ENCODE measurements at places on chromosomes 4 and X.

DNA sequence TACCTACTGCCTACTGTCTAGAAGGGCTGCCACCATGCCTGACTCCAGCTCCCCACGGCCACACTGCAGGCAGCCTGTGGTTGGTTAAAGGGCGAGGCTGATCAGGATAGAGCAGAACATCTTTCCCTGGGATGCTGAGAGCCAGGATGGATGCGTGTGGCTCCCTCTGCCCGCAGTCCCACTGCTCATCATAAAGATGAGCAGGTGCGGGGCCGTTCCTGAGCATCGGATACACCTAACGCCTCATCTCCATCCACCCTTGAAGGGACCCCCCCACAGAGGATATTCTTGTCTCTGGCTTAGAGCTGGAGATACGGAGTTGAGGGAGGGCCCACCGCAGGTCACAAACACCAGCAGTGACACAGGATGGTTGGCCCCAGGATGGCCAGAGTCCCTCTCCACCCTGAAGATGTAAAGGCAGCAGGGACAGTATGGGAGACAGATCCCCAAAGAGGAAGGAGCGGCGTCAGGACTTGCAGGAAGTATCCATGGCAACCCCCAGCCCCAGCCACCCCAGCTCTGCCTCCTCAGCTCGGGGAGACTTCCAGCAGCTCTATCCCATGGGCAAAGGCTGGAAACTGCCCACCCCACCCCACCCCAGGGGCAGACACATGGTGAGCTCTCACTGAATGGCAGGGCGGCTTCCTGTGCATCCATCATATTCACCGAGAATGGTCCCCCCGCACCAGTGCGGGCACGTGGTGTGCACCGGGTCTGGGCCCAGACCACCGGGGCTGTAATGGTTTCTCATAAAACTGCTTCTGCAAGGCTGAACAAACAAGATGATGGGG lies 19.3 kb downstream of the PPP2R2C start:
- no peak for ATAC-seq

GRCh38 chr4:22465349-22465748 lies 50.5 kb downstream of the ADGRA3 start:
- no peak for ATAC-seq

- ATAC-seq, result no peak
Observed at GRCh38 chr4:5211282-5211839, 160.1 kb downstream of the STK32B start.

- no peak for ATAC-seq
Observed at GRCh38 chr4:96355414-96355813, 515.5 kb downstream of the PDHA2 start.

- peak; percentile 50 for ATAC-seq
Observed at GRCh38 chr4:147768113-147768512, 36.2 kb downstream of the ARHGAP10 start.

DNA sequence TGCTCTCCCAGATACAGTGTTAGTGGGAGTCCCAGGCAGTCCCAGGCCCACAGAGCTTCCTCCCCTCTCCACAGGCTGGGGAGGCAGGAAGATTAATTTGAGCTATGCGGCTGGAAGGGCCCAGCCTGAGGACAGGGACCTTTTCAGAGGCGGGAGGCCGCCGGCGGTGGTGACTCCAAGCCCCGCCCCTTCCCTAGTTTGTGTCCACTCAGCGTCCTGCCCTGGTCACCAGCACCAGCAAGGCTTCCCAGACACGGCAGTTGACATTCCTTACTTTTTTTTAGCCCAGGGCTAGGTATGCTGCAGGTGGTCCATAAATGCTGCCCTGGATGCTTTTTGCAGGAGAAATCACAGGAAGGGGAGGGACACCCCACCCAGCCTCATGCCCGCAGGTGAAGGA lies 67.7 kb upstream of the LRPAP1 start:
- no peak for ATAC-seq

DNA sequence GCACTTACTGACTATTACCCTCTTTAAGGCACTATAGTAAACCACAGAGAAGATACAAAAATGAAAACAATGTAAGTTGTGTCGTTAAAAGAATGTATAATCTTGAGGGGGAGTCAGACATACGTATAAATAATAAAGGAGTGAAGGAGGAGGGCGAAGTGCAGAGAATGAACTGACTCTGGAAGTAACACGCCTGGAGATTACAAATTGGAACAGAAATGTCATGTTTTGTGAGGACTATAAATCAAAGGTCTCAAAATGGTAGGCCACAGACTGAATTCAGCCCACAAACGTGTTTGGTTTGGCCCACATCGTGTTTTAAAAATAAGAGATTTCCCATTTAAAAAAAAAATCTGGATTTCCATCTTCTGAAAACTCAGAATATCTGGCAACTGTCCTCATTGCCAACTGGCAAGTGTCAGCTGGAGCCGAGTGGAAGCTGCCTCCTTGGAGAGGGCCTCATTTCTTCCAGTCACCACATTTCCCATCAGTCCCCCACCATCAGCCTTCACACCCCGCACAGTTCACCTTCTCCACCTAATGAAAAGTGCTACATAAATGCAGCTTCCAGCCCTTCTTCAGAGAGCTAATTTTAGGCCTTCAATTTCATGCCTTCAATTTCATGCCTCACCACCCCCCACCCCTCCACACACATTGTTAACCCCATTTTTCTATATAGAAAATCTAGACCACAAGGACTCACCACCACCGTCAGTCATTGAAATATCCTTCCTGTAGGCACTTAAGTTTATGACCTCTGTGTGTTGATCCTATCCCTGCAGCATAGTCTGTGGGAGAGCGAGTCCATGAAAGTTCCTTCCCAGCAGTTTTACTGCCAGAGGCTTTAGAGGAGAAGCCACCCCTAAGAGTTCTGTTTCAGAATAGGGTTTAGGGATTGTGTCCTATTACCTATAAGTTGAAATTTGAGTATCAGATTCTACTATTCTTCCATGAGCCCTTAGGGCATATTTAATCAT lies 32.0 kb upstream of the COL25A1 start:
- ATAC-seq, result no peak

Measured in esophagus mucosa (tissue), 1 donor.